Dermis microvascular lymphatic vessel endothelial cell (primary cell): ENCODE measurements at places on chromosomes 6 and 20. TPM values are rescaled to one million over a fixed set of nuclear protein-coding genes. Genes with fewer than 3 reads are reported as not detected.

Gene COL21A1
- total RNA-seq, result 0.51 and 1.2 TPM in 2 replicates

Gene HLA-DRB5
- 0.13 and 0.26 TPM in 2 replicates for total RNA-seq

Gene PRICKLE4
- total RNA-seq, result 6.4 and 9.5 TPM in 2 replicates

Gene PTK6
- total RNA-seq, result under 0.01 TPM in 2 replicates

- DNase-seq, result no peak
Observed at GRCh38 chr6:1941534-1941933, 303.9 kb downstream of the GMDS start.

DNA sequence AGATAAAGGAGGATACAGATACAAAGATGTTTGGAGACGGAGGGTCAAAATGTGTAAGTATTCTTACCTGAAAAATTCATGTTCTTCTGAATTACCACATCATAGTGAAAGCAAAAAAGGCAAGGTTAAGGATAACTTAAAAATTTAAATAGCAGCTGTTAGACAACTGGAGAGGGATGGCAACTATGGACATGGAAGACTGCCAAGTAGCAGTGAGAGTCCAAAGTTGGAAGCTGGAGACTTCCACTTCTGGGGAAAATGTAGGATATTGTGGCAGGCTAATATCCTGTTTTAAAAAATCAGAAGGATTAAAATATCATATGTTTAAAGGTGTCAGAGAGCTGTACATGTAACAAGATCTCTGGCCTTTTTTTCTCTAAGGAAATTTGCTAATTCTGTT lies 29.8 kb downstream of the SYCP2 start:
- no peak for DNase-seq

Gene GATA5
- not detected in 2 replicates for total RNA-seq

DNA sequence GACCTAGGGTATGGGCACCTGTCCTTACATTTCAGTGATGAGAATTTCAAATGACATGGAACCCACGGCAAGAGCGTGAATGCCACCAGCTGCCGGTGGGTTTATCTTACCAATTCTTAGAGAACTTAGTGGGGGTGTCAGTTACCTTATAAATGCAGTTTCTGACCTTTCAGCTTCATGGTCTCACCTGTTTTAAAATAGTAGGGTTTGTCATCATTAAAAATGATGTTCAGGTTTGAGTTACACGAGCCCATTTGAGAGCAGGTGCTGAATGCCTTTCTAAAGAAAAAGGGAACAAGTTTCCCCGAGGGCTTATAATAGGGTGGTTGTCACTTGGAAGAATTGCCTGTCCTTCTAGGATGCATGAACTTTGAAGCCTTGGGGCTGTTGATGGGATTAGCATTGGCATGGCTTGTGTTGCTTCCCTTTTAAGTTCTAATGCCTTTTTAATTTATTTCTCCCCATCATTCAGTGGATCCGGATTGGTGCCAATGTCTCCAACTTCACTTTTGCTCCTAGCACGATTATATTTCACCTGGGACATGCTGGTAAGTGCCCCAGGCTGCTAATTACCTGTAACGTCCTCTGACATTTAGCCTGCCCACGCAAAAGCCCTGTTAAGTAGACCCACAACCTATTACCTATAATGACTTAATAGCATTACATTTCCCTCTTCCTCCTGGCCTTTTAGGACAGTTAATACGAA lies 27.9 kb downstream of the GHRH start:
- no peak for DNase-seq

DNA sequence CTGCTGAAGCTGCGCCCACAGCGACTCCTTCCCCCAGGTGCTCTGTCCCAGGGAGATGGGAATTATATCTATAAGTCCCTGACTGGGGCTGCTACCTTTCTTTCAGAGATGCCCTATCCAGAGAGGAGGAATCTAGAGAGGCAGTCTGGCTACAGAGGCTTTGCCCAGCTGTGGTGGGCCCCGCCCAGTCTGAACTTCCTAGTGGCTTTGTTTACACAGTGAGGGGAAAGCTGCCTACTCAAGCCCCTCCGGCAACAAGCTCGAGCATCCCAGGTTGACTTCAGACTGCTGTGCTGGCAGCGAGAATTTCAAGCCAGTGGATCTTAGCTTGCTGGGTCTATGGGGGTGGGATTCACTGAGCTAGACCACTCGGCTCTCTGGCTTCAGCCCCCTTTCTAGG lies 152.5 kb upstream of the MAP3K7 start:
- DNase-seq, result no peak

DNA sequence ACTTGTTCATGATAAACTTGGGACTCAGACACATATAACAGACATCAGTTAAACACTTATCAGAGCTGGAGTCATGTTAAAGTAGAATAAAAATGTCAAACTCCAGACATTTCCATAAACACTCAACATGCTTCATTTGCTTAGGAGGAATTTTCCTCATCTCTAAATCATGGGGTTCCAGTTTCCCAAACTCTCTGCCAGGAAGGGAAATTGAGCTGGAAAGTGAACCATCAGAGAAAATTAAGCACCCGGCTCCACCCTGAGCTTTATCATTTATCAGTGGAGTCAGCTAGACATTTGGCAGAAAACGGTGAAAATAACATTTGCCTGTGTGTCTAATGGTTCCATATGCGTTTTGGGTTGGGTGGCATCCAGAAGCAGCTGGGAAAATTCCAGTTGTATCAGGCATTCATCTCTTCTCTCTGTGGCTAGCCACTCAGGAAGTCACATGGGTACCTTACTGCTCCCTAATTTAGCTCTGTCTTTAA lies 25.3 kb upstream of the ZNFX1 start:
- DNase-seq, result no peak

DNA sequence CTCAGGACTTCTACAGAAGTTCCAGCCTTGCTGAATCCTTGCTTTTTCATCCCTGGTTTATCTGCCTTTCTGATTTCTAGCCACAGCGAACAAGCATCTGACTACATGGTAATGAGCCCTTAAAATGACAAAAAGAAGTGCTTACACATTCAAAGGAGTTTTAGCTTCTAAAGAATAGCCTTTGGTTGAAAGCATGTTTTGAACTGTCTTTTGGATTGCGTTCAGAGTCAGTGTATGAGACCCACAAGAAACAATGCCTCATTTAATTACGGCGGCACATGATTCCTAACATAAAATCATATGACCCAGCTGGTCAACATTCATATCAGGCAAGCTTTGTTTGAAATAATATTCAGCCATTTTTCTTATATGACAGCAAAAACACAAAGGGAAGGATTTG lies 784.2 kb downstream of the KIF16B start:
- no peak for DNase-seq

GRCh38 chr6:30364591-30364990 lies 19.6 kb downstream of the RPP21 start:
- no peak for DNase-seq

DNA sequence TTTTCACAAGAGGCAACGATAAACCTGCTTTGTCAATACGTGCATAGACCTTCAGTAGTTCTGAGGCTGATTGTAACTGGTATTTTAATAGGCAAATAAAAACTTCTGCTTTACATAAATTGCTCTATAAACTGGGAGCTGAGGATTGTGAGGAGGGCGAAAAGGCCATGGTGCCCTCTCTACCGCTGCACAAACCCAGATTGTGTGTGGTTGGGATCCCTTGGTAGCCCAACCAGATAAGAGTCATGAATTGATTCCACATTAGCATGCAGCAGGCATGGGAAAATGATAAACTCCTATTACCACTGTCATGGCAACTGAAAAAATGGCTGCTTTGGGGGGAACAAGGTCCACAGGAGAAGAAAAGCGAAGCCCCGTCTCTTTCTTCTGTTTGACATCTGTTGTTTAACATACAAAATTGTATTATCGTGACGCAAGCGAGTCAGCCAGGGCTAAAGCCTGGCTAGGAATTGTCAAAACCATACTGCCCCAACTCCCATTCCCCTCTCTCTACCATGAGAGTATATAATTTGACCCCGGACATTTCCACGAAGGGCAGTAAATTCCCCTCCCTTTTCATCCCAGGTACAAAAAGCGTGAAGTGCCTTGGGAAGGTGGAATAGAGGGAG lies 157.8 kb upstream of the SALL4 start:
- DNase-seq, result no peak

DNA sequence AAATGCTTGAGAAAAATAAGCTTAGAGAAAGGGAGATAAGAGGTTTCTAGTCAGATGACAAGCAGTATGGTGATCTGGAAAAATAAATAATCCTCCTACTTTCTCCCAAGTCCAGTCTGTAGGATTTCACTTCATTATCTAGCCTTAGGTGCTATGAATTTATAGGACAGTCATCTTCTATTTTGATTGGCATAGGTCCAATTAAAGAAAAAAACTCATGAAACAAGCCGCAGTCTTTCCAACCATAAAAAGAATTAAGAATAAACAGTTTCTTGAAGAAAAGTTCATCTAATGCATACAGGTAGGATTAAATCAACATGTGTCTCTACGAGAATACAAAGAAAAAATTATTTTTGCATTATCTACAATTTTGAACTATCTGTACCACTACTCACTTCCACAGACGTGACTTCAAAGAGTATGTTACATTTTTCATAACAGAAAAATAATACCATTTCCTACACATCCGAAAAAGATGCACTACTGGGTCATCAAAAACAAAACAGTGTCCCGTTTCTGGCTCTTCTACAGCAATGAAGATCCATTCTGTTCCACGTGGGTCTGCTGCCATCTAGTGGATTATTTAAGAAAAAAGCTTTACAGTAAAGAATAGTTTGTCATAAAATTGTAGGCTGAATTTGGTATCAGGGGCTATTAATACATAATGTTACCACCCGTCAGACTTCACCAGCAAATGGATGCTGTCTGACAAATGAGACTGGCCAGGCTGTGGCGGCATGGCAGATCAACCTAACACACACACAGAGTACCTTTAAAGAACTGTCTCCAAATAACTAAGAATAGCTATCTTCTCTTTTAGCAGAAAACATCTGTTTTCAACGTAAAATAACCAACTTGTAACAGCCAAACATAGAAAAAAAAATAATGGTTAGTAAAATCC lies 28.9 kb downstream of the STX7 start:
- peak; percentile 71 for DNase-seq

Gene PRL
- total RNA-seq, result not detected in 2 replicates

Gene MUCL3
- total RNA-seq, result not detected in 2 replicates

DNA sequence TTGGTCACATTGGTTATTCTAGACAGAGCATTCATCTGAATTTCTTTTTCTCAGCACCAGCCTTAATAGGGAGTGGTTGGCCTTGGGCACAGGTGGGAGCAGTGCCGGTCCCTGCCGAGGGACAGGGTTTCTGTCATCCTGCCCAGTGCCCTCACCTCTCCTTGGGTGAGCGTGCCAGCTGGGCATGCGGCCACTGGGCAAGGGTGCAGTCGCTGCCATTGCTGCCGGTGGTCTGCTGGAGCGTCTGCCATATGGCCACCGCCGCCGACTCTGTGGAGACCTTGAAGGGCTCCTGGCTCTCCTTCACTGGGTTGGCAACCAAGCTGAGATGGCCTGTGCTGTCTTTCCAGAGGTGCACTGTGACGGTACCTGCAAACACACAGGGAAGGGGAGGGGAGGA lies 16.4 kb upstream of the UQCC2 start:
- DNase-seq, result no peak

DNA sequence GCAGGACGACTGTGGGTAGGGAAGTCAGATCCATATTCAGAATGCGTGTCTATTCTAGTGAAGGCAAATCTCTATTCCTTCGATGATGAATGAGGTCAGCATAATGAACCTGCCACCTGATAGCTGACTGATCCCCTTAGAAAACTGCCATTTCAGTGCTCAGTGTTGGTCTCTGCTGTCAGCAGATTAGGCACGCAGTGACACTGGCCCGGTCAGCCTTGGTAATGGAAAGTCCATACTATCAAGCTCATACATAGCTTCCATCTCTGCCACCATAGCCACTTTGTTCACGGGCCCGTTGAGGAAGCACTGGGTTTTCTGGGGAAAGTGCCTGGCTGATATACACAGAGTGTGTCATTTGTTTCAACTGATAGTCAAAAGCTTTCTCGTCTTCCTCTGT lies 54.0 kb downstream of the C6orf52 start:
- DNase-seq, result no peak
